ENCODE measurements at places on chromosomes 1 and 21. TPM values are rescaled to one million over a fixed set of nuclear protein-coding genes. Genes with fewer than 3 reads are reported as not detected.

PTPRC gene
- 36.0 TPM for total RNA-seq

DNA sequence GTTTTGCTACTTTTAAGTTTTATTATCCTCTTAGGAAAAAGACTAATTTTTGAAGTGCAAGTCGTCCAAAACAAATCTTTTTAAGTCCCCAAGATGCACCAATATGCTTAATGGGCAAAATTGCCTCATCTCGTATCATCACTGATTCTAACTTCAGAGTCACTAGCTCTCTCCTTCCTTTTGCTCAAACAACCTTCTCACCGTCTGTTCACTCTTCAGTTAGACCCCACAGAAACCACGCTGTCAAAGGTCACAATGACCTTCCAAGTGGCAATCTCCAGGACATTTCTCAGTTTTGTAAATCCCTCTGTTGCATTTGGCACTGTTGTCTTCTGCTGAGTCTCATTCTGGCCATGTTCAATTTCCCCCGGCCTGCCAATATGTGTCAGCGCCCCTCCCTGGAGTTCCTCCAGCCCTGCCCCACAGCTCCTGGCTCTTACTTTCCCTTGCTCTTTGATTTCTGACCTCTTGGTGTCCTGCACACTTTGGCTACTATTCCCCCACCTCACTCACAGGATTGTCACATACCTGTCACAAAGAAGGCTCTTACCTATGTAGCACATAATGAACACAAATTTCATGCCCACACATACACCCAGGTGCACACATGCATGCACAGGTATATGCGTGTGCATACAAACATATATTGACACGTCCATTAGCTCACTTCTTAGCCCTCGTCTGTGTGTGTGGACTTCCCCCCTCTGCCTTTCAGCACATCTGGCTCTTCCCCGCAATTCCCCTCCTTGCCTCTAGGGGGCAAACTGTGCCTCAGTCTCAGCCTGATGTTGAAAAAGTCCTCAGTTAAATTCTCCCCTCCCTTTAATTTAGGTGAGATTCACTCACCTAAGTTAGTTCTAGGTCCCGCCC, 354.0 kb upstream of the DUSP10 start:
- DNase-seq: no peak

- DNase-seq: no peak
Measured at GRCh38 chr1:28126783-28127490, 38.5 kb upstream of the EYA3 start.

GRCh38 chr1:192639607-192640368, 3.8 kb downstream of the RGS13 start:
- no peak for DNase-seq

GRCh38 chr1:68078647-68079046, 28.2 kb upstream of the DIRAS3 start:
- DNase-seq: no peak

GRCh38 chr21:33747420-33747819, 105.1 kb downstream of the ITSN1 start:
- no peak for DNase-seq

GRCh38 chr1:9929431-9930385, 13.5 kb downstream of the LZIC start:
- DNase-seq: no peak

DNA sequence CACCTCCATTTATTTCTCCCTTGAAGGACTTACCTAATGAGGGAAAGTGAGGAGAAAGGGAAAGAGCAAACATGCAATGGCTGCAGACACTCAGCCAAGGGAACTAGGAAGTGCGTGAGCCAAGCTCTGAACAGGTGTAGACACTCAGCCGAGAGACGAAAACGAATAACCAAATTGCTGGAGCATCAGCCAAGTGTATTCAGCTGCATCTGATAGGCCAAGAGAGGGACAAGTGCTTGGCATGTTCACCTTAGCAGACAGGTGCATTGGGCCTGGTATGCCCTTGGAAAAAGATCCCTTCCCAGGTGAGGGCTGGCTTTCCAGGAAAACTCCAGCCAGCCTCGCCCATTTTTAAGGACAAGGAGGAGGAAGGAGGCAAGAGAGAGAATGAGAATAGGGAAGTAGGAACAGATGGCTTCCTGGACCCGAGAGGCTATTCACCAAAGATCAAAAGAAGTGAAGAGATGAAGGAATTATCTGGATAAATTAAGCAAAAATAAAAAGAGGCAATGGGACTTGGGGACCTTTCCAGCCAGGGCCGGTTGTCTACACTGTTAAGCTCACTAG, 184.7 kb downstream of the TOMM20 start:
- no peak for DNase-seq

GRCh38 chr1:199762572-199762971, 264.9 kb upstream of the NR5A2 start:
- DNase-seq: no peak

ACKR1 gene
- 83.2 TPM for total RNA-seq

- peak; percentile 20 for DNase-seq
Measured at GRCh38 chr1:233025157-233025556, 74.7 kb downstream of the NTPCR start.

GRCh38 chr1:232428786-232429530, 201.0 kb downstream of the SIPA1L2 start:
- DNase-seq: no peak

Measured in breast epithelium (tissue), 4 donors.